ENCODE measurements at places on chromosomes 11 and 22.

DNA sequence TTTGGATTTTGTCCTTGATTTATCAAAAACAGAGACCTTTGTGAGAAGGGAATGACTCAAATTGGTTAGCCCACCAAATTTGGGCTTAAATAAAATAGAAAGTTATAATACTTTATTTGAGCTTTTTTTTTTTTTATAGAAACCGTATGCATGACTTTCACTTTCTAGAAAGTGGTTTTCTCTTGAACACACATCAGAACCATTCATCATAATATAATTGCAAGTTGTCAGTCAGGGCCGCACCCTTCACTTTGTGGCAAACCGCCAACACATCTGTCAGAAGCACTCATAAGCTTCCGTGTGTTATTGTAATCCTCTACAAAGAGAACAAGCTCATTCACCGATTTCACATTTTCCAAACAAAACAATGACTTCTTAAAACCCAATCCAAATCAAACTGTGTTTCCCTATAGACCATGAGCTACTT is 76.1 kb downstream of the SOX6 start:
- DNase-seq, result no peak

DNA sequence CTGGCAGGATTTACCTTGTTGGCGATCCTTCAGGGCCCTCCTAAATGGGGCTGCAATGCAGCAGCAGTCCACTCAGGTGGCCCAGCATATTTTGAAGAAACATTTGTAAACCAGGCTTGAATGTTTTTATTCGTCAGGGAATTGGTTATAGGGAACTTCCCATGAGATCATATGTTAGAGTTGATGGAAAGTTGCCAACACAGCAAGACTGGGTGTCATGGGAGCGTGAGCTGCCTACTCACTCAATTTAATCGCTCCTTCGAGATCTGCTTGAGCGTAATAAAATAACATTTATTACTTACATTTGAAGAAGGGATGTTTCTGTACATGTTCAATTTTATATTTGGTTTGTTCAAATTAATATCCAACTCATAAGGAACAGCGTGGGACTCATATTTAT is 19.4 kb downstream of the OR2AT4 start:
- DNase-seq, result no peak

DNA sequence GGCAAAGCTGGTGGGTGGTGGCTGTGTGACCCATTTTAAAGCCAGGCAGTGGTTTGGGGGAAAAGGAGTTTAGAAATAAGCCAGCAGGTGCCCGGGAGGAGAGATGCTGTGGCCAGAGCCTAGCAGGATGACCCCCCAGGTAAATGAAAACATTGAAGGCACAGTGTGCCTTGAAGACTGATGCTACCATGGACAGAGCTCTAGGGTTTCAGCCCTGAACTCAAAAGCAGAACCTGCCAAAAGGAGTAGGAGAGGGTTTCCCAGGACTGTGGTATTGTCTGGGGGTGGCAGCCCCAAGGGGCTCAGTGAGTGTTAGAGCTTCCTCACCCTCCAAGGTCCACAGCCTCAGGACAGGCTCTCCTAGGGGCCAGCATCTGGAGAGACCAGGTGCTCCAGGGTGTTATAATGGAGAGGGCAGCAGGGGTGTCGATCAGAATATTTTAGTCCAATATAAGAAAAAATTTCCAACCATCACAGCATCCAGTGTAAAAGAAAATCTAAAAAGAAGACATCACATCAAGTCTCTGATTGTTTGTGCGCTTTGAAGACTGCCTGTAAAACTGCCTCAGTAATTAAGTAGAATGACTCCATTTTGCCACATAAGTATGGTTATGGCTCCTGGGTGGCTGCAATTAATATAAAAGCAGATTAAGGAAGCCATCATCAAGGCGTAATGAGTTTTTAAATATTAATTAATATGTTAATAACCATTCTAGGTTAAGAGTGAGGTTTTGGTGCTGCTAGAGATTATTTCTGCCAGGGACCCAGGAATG is 88.6 kb upstream of the LMO1 start:
- no peak for DNase-seq

- DNase-seq, result no peak
Measured at GRCh38 chr11:87443707-87444106, 406.0 kb downstream of the TMEM135 start.

DNA sequence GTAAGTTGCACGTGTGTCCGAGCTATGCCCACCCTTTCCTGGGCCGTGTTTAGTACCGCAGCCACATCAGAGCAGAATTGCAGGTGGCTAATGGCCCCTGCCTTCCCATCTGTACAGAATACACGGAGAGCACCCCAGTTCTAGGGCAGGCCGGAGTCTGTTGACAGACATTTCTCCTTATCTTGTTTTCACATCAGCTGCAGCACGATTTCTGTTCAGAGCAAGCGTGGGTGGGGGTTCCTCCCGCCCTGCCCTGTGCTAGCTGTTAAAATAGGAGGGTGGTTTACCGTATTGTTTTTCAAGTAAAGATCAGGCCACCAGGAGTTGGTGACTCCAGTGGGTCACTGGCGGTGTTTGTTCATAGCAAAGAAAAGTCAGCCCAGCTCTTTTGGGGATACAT is 41.1 kb downstream of the UBASH3B start:
- no peak for DNase-seq

GRCh38 chr11:76030968-76031590 is 175.2 kb downstream of the WNT11 start:
- DNase-seq, result no peak

DNA sequence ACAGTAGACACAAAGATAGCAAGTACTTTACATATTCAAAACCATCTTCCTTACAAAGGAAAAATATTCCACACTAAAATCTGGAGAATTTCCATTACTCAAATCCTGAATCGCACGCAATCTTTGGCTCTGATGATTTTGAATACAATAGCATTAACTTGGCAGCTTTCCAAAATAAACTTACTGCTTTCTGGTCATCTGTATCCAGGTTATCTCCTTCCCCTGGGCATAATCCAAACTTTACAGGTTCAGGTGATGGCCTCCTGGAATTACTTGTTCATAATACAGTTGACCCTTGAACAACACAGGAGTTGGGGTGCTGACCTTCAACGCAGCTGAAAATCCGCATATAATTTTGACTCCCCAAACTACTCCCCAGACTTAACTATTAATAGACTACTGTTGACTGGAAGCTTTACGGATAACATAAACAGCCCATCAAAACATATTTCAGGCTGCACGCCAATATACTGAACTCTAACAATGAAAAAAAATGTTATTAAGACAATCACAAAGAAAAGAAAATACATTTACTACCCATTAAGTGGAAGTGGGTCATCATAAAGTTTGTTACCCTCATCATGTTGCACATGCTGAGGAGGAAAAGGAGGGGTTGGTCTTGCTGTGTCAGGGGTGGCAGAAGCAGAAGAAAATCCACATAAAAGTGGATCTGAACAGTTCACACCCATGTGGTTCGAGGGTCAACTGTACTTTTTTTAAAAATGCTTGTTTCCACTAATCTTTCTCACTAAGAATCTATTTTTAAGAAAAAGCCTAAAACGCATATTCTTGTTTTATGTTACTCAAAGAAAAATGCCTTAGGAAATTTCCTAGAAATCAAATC is 6.5 kb downstream of the MTMR2 start:
- peak; percentile 31 for DNase-seq

- DNase-seq, result peak; percentile 38
Measured at GRCh38 chr22:36862251-36863242, 1.7 kb downstream of the NCF4 start.

- no peak for DNase-seq
Measured at GRCh38 chr11:71548716-71549151, 514 bp downstream of the KRTAP5-9 start.

GRCh38 chr22:41308054-41308453 is 6.7 kb downstream of the ZC3H7B start:
- DNase-seq, result no peak

GRCh38 chr22:44398856-44399837 is 86.4 kb upstream of the SHISAL1 start:
- DNase-seq, result no peak

DNA sequence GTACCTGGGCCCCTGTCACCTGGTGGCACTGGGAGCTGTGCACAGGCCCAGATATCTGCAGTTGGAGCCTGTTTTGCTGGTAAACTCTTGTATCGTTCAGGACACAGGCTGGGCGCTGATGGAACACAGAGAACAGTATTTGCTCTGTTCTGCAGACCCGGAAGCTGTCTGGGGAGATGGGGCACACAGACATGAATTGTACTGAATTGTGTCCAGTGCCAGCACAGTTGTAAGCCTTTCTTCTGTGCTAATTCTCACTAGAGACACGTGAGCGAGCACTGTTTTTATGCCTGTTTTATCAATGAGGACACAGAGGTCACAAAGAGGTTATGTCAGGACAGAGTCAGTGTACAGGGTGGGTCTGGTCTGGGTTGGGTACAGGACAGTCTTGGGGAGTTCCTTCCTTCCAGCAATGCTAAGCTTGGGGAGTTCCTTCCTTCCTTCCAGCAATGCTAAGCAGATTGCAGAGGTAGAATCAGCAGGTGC is 24.4 kb upstream of the ACR start:
- no peak for DNase-seq
